ENCODE measurements at places on chromosomes 6 and 20.

DNA sequence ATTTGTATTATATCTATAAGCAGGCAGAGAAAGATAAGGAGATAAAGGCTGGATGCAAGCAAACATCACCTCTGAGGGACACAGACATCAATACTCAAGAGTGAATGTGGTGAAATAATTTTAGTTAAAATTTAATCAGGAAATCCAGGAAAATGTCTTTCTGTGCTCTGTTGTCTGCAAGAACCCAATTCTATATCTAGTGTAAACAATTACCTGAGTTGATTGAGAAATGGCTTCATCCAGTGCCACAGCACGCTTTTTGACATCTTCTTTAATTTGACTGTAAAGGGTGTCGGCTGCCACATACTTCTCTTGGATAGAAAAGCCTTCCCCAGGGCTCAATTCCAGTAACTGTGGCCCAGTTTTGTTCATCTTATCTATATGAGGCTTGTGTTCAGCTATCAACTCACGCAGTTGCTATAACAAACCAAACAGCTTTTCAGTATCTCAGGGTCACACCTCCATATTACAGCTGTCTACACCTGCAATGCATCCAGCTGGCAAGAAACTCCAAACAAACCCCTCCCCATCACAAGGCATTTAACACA is 131.6 kb downstream of the DST start:
- DNase-seq: no peak

GRCh38 chr6:158668707-158669103 is 18.9 kb downstream of the SYTL3 start:
- no peak for DNase-seq

GRCh38 chr20:58441723-58442122 is 52.7 kb downstream of the VAPB start:
- DNase-seq: no peak

GRCh38 chr20:10805764-10806163 is 132.0 kb upstream of the JAG1 start:
- no peak for DNase-seq

DNA sequence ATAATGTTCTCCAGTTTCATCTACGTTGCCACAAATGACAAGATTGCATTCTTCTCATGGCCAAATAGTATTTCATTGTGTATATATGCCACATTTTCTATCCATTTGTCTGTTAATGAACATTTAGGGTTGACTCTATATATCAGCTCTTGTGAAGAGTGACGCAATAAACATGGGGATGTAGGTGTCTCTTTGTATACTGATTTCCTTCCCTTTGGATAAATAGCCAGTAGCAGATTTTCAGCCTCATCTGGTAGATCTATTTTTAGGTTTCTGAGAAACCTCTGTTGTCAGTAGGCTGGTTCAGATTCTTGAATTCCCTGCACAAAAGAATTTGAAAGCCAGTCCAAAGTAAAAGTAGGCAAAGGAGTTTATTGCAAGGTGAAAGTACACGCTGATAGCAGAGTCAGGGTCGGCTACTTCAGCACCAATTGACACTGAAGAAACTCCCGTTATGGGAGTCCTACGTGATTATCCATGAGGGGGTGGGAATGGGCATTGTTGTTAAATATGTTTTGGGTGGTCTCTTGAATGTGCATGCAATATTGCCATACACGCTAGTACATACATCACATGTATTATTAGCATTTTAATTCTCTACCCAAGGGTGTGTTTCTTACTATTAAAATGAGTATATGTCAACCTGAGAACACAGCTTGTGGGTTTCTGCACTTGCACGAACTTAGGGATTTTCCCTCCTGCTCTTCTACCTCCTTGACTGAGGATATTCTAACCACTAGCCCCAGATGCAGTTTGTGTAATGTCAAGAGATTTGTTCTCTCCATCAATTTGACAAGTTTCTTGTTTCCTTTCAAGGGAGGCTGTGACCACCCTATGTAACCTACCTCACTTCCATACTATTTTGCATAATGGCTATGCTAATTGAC is 14.4 kb upstream of the SLC17A2 start:
- DNase-seq: no peak

- no peak for DNase-seq
These were observed 3.4 kb upstream of the TNXB start for GRCh38 chr6:32112431-32112980.

GRCh38 chr6:116528780-116529179 is 16.7 kb downstream of the TRAPPC3L start:
- no peak for DNase-seq
